Stimulated activated CD8-positive, alpha-beta memory T cell treated with anti-CD3 and anti-CD28 coated beads, Interleukin-15, amount 100 ng/mL, for 48 hours (primary cell): ENCODE measurements at places on chromosomes 16 and 17.
A peak's percentile ranks its signal among the peaks of the same experiment; 100 is the strongest.

DNA sequence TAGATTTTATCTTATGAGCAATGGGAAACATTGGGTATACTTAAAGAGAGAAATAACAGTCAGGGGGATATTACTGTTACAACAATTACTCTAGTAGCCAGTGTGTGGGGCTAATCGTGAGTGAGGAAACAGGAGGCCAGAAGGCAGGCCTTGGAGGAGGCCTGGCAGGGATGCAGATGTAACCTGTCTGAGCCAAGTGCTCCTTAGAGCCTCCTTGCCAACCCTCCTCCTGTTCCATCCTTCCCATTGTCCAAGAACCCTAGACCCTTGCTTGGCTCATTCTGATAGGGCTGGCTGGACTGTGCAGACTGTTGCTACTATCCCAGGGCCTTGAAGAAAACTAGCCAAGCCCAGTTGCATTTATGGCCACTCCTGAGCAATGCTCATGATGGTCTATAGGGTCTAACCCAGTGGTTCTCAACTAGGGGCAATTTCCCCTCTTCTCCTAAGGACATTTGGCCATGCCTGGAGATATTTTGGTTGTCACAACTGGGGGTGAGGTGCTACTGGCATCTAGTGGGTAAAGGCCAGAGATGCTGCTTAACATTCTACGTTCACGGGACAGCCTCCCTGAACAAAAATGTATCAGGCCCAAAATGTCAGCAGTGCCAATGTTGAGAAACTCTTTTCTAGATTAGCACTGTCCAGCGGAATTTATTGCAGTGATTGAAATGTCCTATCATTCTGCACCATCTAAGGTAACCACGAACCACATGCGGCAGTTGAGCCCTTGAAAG lies 24.4 kb upstream of the WSCD1 start:
- no peak for DNase-seq

GRCh38 chr17:7851438-7852261 lies 3.2 kb upstream of the TMEM88 start:
- DNase-seq: peak; percentile 89

DNA sequence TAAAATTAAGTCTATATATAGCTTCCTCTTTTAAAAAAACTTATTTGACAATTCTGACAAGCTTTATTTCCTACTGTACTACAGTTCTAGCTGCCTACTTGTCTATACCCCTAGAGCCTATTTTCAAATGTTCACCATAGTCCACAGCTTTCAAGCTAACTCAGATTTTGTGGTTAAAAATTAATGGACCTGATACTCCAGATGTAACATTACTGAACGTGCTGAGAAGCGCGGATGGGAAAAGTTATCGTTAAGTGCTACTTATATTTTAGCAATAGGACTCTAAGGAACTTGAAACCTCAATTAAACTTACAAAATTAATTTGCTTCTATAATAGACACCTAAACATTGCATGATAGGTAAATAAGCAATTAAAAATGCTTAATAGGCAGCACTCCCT lies 31.2 kb downstream of the GNA13 start:
- DNase-seq: no peak

DNA sequence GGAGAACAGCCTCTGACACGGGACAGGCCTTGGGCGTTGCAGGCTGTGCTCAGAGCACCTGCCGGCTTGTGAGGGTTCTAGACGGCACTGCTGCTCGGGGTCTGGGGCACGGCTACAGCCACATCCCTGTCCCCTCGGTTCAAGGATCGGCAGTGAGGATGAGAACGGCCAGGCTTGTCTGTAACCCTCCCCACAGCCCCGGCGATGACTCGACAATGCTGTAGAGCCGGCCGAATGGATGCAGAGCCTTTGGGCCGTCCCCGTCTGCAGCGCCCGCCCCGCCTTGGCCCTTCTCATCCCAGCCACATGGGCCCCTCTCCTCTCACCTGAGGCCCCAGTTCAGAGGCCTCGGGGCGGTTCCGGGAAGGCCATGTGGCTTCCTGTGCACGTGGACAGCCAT lies 49.0 kb upstream of the METRNL start:
- no peak for DNase-seq

DNA sequence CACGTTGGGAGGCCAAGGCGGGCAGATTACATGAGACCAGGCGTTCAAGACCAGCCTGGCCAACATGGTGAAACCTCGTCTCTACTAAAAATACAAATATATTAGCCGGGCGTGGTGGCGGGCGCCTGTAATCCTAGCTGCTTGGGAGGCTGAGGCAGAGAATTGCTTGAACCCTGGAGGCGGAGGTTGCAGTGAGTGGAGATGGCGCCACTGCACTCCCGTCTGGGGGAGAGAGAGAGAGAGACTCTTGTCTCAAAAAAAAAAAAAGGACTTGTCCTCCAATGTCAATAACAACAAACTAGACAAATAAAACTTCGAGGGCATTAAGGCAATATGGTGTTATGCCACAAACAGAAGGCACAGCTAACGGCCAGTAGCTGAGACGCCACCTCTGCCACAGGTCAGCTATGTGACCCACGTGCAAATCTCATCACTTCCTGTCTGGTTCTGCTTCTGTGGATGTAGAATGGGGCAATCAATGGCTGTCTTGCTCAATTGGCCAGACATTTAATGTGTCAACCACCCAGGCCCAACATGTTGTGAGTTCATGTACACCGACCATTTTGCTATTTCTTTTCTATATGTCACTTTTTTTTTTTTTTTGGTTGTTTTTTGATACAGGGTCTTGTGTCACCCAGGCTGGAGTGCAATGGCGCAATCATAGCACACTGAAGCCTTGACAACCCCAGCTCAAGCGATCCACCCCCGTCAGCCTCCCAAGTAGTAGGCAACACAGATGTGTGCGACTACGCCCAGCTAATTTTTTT lies 834 bp upstream of the TXNDC11 start:
- no peak for DNase-seq

DNA sequence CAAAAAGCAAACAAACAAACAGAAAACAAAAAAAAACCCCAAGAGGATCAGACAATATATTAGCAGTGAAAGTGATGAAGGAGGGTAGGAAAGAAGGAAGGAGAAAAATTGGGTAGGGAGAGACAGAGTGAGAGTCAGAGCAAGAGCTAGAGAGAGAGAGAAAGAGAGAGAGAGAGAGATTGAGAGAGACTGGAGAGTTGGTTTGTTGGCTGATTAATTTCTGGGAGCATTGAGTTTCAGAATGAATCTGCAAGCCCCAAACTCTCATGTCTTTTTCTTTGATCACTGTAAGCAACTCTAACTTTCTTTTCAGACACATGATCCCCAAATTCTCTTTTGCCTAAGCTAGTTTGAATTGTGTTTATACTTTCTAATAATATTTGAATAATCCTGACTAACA lies 388.1 kb downstream of the SHISA9 start:
- no peak for DNase-seq

GRCh38 chr17:75799402-75799801 lies 14.8 kb downstream of the UNK start:
- DNase-seq: no peak

DNA sequence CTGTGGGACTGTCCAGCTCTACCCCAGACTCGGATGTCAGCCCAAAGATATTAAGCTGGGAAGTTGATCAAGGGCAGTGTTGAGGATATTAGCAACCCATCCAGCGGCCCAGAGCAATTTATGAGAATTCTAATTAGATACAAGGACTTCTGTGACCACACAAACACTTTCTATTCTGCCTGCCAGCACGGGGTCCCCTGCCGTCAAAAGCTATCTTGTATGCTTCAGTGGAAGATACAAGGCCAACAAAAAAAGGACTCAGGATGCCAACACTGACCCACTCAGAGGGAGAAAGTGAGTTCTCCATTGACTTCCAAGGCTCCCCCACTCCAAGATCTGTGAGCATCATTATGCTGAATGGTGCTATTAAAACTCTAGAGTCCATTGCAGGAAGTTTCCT lies 390.7 kb downstream of the GRIN2A start:
- DNase-seq: no peak

GRCh38 chr17:77503293-77503655 lies 362.5 kb downstream of the SEC14L1 start:
- no peak for DNase-seq

- DNase-seq: no peak
Measured at GRCh38 chr16:30620169-30620568, 10.0 kb upstream of the ZNF689 start.

DNA sequence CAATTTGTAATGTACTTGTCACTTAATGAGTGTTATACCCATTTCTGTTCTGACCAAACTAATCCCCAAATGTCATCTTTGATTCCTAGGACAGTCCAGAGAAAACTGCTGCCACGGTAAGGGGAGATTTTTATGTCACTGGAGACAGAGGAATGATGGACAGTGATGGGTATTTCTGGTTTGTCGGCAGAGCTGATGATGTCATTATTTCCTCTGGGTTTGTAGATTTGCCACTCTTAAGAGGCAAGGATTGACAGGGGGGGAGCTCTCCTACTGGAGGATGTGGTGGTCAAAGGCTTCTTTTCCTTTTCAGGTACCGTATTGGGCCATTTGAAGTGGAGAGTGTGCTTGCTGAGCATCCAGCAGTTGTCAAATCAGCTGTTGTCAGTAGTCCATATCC lies 12.5 kb downstream of the THUMPD1 start:
- DNase-seq: no peak

DNA sequence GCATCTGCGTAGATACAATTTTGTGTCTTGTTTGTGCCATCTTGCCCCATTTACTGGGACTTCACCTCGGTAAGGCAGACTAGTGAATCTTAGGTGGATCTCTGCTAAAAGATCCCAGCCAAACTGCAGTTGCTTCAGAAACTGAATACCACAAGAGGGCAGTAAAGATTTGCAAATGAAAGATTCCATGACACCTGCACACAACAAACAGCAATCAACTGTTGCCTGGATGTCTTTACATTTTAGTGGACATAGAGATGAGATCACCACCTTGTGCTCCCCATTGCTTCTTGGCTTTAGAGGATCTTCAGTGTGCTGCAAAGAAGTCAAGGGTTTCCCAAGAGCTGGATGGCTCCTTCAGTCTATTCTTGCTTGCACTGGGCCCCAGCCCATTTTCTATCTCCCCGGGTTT lies 119.2 kb upstream of the CACNG5 start:
- DNase-seq: no peak
